ENCODE measurements at places on chromosomes 11 and 22.

DNA sequence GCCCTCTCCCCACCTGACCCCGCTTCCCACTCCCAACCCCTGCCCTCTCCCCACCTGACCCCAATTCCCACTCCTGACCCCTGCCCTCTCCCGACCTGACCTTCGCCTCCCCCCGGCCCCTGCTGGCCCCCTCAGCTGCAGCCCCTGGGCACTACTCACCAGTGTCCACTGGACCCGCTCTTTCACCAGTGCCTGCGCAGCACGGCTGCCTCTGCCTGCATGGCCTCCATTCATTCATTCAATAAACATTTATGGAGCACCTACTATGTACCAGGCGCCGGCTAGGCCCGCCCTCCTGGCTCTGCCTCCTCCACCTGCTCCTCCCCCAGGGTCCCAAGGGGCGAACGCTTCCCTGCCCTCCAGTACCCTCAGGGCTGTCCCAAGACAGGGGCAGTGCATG, 42.6 kb downstream of the ELFN2 start:
- DNase-seq = no peak

DNA sequence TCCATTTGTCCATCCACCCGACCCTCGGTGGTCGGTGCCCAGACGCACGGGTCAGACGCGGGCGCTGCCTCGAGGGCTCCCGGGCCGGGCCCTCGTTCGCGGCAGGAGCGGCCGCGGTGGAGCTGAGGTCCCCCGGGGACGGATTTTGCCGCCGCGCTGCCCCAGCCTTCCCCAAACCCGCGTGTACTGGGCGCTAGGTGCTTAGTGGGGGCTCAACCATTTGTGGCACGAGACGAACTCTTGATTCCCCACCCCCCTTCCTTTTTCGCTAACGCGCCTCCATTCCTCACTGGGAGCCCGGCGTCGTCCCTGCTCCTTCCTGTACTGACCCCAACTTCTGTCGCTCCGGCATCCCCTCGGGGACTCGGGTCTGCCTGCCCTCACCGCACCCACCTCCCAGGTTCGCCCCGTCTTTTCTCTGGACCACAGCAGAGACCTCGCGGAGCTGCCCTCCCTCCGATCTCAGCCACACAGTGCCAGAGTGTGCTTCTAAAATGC, 789 bp upstream of the CBX7 start:
- no peak for DNase-seq

- no peak for DNase-seq
Observed at GRCh38 chr22:35592418-35592967, 24.6 kb downstream of the MB start.

GRCh38 chr11:106076171-106076918, 802 bp downstream of the KBTBD3 start:
- DNase-seq = no peak

GRCh38 chr11:58745705-58746364, 14.1 kb upstream of the GLYAT start:
- no peak for DNase-seq

DNA sequence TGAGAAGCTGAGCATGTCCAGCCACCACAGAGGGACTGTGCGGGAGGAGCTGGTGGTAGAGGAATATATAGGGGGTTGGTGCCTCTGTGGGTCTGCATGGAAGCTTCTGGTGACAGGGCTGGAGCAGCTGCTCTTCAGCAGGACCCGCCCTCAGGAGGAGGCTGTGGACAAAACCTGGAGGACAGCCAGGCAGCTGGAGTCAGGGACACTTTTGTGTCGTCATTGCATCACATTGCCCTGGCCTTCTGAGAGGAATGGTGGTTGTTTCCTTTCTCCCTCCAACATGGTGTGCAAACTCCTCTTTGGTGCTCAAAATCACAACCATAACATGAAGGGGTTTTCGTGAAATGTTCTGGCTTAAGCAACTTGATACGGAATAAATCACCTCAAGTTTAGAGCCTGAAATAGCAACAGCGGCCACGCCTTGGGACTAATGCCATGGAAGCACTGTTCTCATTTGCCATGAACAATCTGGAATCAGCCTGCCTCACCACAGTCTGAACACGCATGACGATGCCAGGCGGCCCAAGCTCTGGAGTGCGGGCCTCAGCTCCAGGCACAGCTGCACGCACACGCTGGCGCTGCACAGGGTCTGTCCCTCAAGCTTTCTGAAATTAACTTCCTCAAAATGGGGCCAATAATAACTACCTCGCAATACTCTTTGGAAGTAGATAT, 17.1 kb upstream of the CSRP3 start:
- no peak for DNase-seq

GRCh38 chr11:45252134-45252856, 33.8 kb downstream of the SYT13 start:
- DNase-seq = no peak

DNA sequence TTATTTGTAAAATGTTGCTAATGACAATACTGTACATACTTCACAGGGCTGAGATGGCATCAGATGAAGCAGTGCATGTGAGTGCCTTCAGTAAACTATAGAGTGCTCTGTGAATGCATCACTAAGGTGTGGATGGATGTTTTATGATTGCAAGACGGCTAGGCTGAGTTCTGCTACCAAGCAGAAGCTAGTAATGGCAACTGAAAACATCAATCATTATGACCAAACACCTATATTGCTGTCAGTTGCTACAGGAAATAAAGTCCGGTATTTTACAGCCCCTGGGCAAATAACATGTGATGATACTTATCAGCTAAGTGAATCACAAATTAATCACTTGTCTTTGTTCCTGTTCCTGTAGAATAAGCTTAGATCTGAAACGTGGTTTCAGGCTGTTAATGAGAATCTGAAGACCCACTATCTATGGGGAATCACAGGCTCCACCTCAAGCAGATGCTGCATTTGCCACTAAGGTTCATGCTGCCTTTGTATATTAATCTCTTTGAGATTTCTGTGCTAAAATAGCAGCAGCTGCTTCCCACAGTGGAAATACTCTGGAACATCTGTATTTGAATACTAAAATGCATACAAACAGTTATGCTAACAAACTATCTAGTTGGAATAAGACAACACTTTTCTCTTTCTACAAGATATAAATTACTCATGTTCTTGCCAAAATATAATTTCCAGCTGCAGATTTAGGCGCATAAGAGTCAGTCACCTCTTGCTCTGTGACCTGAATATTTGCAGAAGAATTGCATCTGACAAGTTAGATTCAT, 254.0 kb upstream of the PITPNB start:
- DNase-seq = no peak

DNA sequence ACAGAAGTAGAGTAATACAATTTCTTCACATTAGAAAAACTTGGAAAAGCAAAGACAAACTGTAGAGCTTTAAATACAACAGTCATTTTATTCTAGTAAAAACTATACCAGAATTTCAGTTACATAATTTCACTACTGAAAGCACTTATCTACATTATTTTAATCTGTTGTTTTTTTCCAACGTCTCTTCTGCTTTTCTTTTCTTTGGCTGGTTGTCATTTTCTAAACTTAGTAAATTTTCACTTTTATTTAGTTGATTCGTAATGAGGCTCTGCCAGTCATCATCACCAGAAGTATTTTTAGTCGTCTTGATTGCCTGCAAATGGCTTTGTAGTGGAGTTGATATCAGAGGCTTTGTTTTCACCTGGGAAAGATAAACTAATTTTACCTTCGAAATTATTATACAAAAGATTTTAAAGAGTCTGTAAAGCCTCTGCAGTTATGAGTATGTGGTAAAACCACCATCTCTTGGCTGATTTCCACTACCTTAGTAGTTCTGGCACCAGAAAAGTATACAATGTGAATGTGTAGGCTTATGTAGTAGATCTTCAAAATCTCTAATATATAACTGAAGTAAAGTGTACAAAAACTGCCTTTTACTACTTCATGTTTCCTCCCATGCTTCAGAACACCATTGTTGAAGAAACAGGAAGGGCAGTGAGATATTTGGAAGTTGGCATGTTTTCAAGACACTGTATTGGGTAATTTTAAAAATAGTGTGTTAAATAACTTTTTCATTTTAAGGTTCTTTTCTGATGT, 19.2 kb downstream of the EIF3M start:
- DNase-seq = no peak

GRCh38 chr11:23746896-23747295, 750.0 kb upstream of the LUZP2 start:
- DNase-seq = no peak

DNA sequence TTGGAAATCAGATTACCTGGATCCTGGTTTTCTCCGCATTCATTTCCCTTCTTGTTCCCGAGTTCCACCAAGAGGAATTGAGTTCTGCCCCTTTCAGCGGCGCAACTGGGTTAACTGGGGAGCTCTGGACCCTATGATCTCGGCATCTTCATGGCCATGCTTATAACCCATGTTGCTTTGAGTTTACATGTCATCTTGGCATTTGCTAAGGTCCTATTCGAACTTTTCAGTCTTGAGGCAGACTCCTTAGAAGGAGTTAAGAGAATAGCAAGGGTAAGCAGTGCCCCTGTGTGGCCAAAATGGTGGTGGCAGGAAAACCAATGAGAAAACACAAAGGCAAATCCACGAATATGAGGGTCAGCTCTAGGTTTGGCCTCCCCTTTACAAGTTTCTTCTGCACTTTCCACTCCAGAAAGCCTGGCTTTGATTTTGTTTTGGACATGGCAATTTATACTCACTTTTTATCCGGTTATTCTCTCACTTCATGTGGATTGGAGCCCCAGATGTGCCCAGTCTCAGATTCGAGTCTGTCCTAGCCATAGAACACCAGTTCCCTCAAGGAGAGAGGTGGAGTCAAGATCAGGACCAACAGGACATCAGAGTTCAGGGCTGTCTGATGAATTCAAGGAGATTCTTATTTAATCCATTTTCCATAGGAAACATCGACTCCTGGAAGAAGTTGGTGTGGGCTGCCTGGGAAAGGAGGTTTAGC, 55.3 kb upstream of the FBXO3 start:
- DNase-seq = peak; percentile 37

GRCh38 chr22:26563022-26563421, 26.9 kb downstream of the TPST2 start:
- no peak for DNase-seq

- no peak for DNase-seq
Observed at GRCh38 chr11:77146261-77147035, 18.4 kb downstream of the MYO7A start.

GRCh38 chr11:30317030-30317429, 5.9 kb upstream of the ARL14EP start:
- no peak for DNase-seq

DNA sequence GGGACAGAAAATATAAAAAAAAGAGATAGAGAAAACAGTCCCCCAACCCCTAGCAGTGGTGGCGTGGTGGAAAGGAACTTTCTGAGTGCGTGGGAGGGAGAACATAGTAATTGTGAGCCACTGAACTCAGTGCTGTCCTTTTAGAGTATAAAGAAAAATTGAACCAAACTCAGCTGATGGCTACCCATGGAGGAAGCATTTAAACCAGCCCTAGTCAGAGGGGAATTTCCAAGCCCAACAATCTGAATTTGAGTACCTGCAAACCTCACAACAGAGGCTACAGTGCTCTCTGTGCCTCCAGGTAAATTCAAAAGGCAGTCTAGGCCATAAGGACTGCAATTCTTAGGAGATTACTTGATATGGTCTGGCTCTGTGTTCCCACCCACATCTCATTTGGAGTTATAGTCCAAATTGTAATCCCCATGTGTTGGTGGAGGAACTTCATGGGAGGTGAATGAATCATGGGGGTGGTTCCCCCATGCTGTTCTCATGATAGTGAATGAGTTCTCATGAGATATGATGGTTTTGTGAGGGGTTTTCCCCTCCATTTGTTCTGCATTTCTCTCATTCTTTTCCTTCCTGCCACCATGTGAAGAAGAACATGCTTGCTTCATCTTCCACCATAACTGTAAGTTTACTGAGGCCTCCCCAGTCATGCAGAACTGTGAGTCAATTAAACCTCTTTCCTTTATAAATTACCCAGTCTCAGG, 687.8 kb downstream of the FAM181B start:
- DNase-seq = no peak

DNA sequence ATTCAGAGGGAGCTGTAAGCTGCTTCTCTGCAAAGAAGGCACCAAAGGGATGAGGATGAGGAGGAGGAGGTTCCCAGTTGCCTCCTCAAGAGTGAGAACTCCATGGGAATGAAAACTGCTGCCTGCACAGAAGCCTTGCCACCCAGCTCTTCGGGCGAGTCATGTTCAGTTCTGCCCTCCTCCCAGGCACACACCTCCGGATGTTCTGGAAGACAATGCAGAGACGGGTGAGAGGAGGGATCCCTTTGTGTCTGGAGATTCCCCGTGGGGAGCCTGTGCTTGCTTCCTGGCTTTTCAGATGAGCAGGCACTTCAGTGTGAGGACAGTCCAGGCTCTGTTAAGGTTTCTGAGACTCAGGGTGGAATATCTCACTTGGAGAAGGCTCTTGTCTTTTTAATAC, 295.6 kb downstream of the DDX10 start:
- DNase-seq = no peak

DNA sequence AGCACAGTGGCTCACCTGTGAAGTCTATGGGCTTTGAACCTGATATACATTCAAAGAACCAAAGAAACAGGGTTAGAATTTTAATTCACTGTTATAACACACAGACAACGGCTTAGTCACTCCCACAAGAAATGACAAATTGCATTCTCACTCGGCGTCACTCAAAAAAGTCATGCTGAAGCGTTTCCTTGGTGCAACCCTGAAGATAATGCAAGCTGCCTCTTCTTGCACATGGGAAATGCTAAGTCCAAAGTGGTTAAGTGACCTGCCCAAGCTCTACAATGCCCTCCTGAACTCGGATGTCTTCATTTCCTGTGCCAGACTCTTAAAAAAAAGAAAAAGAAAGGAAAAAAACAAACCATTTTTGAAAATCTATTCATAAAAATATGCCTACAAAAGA, 10.0 kb downstream of the LGR4 start:
- DNase-seq = no peak

GRCh38 chr11:126816645-126817044, 183.9 kb downstream of the KIRREL3 start:
- DNase-seq = no peak

DNA sequence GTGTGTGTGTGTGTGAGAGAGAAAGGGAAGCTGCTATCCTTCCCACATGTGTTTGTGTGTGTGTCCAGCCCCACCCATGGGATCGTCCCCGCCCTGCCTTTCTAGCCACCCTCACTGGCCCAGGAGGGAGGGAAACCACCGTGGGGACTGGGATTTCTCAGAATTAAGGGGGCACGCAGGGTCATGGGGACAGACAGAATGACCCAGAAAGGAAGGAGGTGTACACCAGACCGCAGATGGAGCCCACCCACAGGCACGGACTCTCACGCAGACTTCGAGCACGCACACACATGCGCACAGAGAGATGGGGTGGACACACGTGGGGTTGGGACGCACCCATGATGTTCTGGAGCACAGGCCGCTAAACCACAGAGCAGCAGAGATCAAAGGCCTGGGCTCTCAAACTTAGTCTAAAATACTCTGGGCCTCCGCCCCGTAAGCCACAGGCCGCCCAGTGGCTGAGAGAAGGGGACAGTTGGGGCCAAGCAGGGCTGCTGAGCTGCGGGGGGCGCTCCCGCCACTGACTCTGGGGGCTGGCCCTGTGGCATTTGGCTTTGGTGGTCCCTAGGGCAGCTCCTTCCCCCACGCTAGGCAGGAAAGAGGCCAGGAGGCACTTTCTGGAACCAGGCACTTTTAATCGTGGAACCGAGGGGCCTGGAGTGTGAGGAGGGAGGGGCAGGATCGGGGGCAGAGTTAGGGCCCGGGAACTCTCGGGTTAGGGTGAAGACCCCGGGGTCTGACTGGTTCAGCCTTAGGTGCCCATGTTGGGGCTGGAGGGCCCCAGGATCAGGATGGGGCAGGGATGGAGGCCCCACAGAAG, 1.5 kb downstream of the IFITM5 start:
- DNase-seq = peak; percentile 1
